ENCODE measurements at places on chromosomes 11 and 22.

- peak; percentile 13 for DNase-seq
Observed at GRCh38 chr11:2587132-2587930, 112.5 kb downstream of the KCNQ1OT1 start.

- DNase-seq: no peak
Observed at GRCh38 chr22:45969414-45969799, 7.6 kb downstream of the WNT7B start.

GRCh38 chr11:132578580-132578979 lies 953.7 kb downstream of the OPCML start:
- DNase-seq: no peak

DNA sequence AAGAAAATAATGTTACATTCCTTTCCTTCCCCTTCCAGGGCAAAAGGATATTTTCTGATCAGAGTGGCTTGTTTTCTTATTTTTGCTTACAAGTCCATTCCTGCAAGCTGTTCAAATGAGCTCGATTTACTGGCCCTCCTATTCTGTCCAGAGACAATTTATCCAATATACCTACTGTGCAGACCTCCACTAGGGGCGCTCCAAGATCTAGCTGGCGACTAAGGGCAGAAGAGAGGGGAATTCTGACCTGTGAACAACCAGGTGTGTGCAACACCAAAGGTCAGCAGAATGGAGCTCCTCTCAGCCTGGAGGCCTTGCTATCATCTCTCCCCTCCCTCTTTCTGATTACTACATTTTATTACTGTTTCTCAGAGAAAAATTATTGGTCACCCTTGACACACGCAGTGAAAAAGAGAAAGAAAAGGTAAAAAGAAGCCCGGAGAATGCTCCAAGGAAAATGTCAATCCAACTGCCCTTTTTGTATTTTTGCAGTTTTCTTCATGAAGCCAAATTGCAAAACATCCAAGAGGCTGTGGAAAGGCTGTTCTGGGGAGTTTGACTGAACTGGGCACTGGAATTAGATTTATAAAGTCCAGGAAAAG lies 3.2 kb downstream of the SEZ6L start:
- DNase-seq: peak; percentile 70

GRCh38 chr11:67641338-67642172 lies 2.0 kb upstream of the TBX10 start:
- DNase-seq: peak; percentile 36

DNA sequence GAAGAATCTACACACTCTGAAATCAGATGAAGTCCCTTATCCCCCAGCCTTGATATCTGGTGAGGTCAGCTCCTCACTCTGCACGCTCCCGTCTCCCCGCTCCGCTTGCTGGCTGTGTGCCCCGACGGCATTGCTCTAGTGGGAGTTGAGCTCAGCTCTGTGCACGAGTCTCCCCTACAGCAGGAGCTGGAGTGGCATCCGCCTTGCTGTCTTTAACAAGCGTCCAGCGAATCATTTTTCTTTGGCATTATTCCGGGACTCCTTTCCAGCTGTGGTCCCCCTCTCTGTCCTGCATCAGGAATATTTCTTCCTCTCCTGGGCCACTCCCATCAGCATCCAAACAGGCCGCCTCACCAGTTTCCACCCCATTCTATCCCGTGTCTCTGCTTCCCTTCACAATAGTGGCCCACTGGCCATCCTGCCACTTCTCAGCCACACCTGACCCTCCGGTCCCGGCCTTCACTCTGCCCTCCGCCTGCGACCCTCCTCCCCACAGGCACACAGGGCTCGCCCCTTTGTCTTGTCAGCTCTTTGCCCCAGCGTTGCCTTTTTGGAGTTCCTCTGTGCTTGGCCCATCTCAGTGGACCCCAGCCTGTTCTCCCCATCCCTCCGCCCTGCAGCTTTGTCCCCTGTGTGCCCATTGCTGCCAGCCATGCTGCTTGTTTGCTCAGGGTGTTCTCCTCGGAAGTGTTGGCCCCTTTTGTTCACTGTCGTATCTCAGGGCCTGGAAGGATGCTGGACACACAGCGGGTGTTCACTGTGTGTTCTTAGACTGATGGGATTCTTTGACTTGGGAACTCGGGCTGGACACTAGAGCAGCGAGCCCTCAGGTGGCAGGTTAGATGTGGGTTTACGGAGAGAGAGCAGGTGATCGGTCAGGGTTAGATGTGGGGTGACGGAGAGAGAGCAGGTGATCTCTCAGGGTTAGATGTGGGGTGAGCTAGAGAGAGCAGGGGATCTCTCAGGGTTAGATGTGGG lies 441.8 kb downstream of the TBC1D22A start:
- DNase-seq: no peak

- no peak for DNase-seq
Observed at GRCh38 chr11:48025293-48025983, 45.1 kb downstream of the PTPRJ start.

DNA sequence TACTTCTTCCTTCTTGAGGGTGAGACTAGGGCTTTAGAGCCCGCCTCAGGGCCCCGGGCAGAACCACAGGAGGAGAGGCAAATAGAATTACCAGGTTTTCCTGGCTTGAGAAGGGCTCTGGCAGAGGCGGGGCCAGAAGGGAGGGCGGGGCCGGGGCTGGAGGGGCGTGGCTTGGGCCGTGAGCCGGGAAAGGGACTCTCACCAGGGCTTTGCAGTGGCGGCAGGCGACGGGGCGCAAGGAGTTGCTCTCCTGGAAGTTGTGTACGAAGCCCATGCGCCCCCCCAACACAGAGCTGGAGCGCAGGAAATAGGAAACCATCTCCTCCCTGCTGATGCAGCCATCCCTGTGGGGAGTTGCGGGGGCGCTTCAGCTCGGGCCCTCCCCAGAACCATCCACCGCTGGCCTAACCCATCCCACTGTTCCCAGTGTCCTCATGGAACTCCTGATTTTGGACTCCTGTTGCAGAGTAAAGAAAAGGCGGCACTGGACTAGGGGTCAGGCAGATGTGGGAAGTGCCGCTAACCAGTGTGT lies 6.9 kb upstream of the NRXN2 start:
- peak; percentile 82 for DNase-seq

DNA sequence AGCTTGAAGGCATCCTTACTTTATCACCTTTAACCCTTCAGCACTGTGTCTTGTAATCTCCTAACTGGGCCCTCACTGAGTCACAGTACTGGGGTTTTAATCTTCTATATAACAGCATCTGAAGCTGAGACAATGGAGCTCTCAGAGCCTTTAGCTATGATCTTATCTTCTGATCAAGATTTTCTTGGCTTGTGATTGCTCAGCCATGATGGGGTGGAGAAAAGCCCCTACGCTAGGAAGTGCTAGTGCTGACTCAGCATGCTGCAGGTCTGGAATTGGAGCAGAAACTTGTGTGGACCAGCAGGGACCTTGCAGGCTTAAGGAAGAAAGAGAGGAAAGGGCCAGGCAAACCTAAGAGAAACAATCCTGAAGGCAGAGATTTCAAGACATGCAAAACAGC lies 71.7 kb upstream of the EED start:
- no peak for DNase-seq

GRCh38 chr11:128285321-128285720 lies 302.0 kb downstream of the ETS1 start:
- no peak for DNase-seq

- DNase-seq: no peak
Observed at GRCh38 chr22:38040953-38041759, 16.0 kb upstream of the PICK1 start.

DNA sequence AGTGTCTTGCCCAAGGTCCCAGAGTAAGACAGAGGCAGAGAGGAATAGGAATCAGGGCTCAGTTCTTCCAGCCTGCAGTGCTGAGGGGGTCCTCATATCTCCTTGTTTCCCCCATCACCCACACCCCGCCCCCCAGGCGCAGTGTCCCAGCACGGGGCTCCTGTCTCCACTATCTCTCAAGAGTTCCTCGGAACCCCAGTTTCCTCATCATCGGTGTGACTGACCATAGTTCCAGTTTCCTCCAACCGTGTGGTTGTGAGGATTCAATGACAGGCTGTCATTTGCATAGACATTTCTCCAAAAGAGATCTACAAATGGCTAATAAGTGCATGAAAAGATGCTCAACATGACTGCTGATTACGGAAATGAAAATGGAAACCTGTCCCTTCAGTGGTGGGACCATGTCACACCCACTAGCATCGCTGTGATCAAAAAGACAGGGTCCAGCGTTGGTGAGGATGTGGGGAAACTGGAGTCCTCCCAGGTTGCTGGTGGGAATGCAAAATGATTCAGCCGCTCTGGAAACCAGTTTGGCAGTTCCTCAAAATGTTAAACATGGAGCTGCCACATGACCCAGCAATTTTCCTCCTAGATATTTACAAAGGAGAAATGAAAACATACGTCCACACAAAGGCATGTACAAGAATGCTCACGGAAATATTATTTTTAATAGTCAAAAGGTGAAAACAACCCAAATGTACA lies 31.8 kb upstream of the PDGFB start:
- no peak for DNase-seq

- DNase-seq: no peak
Observed at GRCh38 chr22:25482091-25482760, 82.2 kb upstream of the GRK3 start.
